ENCODE measurements at places on chromosomes 2 and 18. TPM values are rescaled to one million over a fixed set of nuclear protein-coding genes. Genes with fewer than 3 reads are reported as not detected.

DNA sequence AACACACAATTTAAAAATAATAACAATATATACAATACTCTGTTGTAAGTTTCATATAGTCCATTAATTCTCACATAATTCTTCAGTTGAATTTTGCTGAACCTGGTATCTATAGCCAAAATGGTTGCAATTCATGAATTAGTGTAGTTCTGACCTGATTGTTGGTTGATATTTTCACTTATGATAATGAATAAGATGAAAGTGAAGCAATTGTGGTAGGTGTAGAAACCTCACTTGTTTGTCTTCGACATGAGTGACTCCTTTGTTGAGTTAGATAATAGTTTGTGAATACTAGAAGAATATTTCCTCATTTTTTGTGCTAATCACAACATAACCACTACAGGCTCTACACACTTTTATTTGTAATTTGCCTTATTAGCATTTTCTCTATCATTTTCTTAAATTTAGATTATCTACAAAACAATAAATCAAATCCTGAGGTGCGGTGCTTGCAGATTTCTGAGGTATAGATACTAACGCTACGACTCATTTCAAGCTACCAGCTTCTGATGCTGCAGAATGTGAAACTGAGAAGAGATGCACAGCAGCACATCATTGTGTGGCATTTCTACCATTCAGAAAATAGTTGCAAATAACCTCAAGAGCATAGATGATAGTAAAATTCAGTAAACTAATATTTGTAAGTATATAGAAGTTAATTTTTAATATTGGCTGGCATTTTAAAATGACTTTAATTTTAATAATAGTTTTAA, 117.9 kb downstream of the KCNH7 start:
- DNase-seq, result no peak

DNA sequence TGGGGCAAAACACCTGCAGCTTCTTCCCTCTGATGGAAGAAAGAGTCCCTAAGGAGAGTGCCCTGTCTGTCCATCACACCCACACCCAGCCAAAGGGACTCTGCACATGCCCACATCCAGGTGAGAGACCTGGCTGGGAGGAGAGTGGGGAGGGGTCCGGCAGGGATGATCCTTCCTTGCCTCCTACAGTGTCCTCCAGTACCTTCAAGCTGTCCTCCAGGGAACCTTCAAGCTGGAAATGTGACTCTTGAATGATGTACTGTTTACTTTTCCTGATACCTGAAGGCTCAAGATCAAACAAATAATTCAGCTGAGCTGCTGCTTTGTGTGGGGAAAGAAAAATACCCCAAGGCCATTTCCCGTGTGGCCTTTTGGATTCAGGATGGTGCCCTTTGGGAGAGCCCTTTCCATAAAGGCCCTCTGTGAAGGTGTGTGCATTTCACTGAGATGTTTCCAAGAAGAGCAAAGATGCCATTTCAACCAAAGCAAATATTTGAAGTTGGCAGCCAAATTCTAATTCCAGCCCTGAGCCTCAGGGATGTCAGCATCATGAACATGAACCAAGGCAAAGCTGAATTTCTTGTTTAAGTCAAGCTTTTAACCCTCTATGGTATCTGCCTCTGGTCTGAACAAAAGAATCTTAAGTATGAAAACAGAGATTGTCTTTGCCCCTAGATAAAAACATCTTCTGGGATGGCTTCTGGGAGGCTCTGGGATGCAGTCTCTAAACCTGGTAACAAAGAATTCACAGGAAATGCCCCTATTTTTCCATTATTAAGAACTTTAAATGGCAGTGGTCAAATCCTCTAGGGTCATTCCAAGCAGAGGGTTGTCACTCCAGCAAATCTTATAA, 11.1 kb downstream of the EVA1A start:
- DNase-seq, result no peak

- no peak for DNase-seq
Observed at GRCh38 chr2:215748446-215748845, 264.9 kb downstream of the MREG start.

GRCh38 chr2:239533569-239534316, 132.9 kb upstream of the HDAC4 start:
- no peak for DNase-seq

- DNase-seq, result no peak
Observed at GRCh38 chr18:66344227-66344626, 259.7 kb downstream of the CDH19 start.

DNA sequence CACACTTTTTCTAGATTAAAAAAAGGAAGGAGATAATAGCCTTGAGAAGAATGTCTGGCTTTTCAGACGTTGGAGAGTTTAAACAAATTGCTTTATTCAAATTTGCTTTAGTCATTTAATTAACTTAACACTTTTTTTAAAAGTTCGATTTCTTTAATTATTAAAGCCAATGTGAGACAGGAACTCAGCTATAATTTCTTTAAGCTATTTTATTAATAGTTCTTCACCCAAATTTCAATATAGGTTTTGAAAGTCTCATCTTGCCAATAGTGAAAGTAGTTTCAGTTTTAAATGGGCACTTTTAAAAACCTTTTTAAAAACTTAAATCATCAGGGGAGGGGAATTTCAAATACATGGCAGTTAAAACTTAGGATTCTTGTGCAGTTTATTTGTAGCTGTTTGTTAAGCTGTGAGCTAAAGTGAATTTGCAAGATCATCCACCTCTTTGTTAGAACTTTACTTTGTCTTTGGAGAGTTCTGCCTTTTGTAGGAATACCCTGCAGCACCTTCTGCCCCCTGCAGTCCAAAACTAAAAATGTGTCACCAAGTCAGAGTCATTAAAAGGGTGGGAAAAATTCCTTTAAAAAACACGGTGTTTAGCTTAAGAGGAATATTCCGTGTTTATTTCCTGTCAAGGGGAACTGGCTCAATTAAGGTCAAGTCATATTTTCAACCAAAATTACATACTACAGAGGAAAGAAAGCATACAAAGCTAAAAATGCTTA, 4.6 kb downstream of the TGIF1 start:
- peak; percentile 70 for DNase-seq

- no peak for DNase-seq
Observed at GRCh38 chr2:70888366-70888922, 47.3 kb upstream of the ATP6V1B1 start.

GRCh38 chr2:200446612-200447011, 63.3 kb downstream of the KCTD18 start:
- no peak for DNase-seq

- no peak for DNase-seq
Observed at GRCh38 chr2:172350839-172351479, 76.4 kb upstream of the ITGA6 start.

The GCG gene
- not detected for total RNA-seq

The RGPD3 gene
- 0.17 TPM for total RNA-seq

The ATRAID gene
- 202 TPM for total RNA-seq

The NMUR1 gene
- 0.50 TPM for total RNA-seq

The SMCHD1 gene
- total RNA-seq, result 96.6 TPM

The UGT1A7 gene
- not detected for total RNA-seq

The SERTAD2 gene
- 15.2 TPM for total RNA-seq

The ACVR1C gene
- total RNA-seq, result 0.83 TPM
